GM04504 (cell line): ENCODE measurements at places on chromosomes 12 and 14.

DNA sequence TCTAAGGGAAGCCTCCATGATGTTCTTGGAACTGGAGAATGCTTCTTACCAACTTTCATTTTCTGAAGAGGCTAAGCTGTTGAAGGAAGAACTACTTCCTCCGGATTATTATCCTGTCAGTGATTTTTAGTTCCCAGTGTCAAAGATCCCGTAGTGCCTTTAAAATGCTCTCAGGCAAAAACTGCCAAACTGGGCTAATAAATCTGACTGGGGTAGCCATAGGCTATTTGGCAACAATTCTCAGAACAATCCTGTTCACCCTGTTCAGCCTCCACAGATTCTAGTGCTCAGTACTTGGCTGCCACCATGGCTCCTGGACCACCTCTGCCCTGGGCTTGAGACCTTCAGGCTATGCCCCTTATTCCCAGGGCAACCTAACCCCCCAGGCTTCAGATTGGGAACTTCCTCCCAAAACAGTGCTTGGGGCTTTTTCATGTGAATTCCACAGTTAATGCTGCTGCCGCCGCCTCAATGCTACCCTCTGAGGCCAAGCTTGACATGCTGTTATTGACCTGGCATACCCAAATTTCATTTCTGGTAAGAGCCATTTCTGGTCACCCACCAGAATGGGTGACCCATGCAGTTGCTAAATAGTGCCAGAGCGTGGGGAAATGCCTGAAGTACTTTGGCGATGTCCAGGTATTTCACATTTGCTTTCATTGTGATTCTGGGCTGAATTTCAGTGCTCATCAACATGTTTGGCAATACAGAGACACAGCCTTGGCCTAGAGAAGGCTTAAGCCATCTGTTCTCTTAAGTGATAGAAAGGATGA, 110.0 kb upstream of the ARHGAP5 start:
- DNase-seq, result no peak

GRCh38 chr14:94041551-94042346, 15.6 kb downstream of the OTUB2 start:
- DNase-seq, result peak; percentile 16

DNA sequence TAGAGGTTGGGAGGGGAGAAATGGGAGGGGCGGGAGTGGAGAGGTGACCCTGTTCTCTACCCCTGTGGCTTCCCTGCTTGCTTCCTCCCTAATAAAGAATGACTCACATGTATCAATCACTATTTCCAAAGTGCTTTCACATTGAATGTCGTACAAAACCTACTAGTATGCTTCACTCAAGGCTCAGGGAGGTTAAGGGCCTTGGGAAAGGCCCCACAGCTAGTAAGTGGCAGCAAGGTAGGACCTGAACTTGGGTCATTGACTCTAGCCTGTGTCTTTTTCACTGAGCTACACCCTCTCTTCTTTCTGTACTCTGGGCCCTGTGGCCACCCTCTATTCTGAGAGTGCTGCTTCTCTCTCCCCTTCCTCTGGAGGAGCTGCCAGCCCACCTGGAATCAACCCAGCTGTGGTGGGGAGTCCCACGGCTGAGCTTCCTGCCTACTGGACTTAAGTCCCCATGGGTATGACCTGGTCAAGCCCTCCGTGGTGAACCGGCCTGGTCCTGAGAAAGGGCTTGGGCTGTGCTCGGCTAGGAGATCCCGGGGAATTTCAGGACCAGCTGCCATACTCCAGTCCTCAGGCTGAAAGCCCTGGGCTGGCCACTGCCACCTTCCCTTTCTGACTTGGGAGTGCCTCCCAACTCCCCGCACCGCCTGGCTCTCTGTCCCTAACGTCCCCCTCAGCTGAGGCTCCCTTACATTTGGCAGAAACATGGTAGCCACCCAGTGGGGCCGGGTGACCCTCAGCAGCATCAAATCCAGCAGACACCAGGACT, 13.0 kb downstream of the SLC48A1 start:
- no peak for DNase-seq

DNA sequence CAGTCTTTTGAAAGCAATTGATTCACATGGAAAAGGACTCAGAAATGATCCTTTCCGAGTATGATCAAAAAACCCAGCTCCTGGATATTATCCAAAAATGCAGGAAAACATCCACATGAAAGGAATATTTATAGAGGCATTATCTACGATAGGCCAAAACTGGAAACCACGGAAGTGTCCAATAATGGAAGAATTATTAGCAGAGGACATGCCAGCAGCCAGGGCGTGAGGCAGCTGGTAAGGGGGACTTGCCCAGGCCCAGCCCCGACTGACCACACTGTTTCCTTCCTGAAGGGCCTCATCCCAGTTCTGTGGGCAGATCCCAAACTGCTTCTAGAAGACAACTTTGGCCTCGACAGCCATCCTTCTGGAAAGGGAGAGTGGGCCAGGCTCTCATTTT, 20.5 kb downstream of the ACTN1 start:
- DNase-seq, result no peak

GRCh38 chr12:75976913-75977312, 54.7 kb downstream of the PHLDA1 start:
- no peak for DNase-seq

DNA sequence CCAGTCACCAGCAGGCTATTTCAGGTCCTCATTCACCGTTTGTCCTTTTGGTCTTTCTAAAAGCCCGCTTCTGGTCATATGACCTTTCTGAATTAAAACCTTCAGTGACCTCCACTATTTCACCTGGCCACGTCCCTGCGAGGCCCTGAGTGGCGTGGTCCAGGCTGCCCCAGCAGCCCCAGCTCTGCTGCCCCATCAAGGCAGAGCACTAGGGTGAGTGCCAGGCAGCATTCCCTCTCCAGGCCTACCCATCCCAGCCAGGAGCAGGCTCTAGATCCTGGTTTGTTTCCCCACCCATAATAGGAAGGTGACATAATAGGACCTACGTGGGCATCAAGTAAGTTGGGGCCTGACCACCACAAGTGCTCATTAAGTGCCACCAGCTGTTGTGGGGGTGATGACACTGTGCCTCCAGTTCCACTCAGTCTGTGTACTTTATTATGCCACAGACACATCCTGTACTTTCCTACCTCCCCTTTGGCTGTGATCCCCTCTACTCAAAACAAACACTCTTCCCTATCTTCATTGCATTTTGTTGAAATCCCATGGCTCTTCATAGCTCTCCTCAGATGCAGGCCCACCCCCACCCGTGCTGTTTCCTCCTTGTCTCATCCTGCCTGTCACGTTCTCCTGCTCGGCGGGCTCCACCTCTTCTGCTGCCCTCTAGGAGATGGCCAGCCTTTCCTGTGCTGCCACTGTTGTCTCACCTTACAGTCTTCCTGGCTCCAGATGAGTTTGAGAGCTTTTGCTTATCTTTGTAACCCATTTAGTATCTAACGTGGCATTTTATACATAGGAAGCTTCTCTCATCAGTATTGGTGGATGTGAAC, 21.4 kb downstream of the CKB start:
- DNase-seq, result no peak

- no peak for DNase-seq
Measured at GRCh38 chr14:23942587-23942986, 11.0 kb upstream of the DHRS4 start.

- DNase-seq, result no peak
Measured at GRCh38 chr12:94710933-94711332, 60.6 kb upstream of the TMCC3 start.

DNA sequence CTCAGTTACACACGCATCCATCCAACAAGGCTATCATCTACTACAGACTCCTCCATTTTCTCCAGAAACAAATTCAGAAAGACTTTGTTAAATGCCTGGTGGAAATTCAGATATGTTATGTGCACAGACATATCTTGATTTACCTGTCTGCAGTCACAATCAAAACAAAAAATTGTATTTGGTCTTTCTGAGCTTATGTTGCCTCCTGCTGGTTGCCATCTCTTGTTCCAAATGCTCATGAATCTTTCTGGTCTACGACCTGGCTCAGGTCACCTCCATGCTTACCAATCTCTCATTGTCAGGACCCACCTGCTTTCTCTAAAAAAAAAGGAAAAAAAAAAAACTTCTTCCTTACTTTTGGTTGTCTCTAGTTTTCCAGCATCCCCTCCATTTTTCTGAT, 169.2 kb upstream of the PLXNC1 start:
- DNase-seq, result no peak

GRCh38 chr14:93790966-93791365, 2.7 kb upstream of the PRIMA1 start:
- DNase-seq, result no peak

GRCh38 chr12:49553512-49554088, 14.3 kb downstream of the MCRS1 start:
- no peak for DNase-seq

DNA sequence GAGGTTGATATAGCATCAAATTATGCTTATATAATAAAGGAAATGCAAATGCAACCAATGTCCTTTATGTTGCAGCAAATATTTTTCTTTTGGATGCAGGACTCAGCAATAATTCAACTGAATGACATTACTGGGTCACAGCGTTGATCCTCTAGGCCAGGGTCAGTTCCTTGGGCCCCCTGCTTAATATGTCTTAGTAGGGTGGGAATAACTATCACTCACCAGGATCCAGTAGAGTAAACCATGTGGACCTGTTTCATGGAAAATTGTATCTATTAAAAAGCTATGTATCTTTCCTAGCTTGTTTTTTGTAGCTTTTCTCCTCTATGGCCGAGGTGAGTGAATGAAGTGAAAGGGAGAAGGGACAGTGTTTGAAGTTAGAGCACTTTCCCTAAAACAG, 161.5 kb upstream of the SSTR1 start:
- DNase-seq, result no peak

DNA sequence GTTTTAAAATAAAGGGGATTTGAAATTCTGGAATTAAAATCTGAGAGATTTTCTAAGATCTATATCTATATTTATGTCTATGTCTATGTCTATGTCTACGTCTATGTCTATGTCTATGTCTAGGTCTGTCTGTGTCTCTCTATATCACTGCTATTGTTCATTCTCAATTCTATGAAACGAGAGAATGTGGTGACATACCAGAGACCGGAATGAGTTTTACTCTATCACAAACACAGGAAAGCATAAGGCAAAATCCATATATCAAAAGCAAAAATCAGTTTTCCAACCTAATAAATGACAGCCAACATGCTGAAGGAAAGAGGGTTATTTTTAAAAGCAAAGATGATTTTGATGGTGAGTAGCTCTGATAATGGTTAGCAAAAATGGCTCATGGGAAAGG, 173.1 kb downstream of the ETNK1 start:
- no peak for DNase-seq

GRCh38 chr12:91964501-91964900, 181.1 kb downstream of the BTG1 start:
- no peak for DNase-seq

DNA sequence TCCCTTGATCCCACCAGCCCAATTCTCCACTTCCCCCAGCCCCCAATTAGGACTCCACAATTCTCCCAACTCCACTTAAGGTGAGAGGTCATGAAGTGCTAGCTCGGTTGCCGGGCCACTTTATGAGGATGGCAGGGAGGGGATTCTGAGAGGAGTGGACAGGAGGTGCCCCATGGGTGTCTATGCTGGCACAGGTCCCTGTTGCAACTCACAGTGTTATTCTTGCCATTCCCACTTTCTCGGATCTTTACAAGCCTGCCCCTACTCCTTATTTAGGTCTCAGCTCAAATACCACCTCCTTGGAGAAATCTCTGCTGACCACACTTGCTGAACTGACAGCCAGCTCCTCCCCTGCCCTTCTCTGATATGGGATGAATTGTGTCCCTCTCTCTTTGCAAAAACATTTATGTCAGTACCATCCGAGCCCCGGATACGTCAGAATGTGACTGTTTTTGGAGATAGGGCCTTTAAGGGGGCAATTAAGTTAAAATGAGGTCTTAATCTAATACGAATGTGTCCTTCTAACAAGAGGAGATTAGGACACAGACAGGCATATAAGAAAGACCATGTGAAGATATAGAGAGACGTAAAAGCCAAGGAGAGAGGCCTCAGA, 4.2 kb upstream of the LGALS3 start:
- no peak for DNase-seq

DNA sequence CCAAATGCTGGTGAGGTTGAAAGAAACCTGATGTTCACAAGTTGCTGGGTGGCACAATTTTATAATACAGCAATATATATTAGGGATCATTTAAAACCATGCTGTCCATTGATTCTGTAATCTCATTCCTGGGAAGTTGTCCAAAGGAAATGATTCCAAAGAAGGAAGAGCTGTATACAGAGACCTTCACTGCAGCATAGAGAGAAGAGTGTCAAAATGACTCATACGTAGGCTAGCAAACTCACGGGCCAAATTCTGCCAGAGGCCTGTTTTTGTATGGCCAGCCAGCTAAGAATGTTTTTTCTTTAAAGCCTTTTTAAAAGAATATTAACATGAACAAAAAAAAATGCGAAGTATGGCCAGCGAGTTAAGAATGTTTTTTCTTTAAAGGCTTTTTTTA, 69.2 kb upstream of the MED13L start:
- DNase-seq, result peak; percentile 65

DNA sequence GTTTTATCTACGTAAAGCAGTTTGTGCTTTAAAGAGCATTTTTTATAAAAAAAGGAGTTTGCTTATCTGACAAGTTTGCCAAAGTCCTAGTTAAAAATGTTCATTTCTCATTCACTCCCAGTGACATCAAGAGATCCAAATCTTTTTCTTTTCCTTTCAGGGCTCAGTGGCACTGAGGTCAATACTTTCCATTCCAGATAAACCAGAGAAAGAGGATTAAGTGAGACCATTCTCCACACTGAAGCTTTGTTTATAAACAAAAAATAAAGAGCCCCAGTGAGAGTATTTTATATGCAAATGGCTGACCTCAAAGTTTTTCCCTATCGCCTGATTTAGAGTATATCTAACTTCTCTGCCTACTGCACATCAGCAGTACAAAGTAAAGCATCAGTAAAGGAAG, 199.8 kb downstream of the ALG10B start:
- no peak for DNase-seq

GRCh38 chr12:115470977-115471376, 787.0 kb upstream of the TBX3 start:
- DNase-seq, result no peak

- DNase-seq, result no peak
Measured at GRCh38 chr12:32285489-32285888, 113.9 kb upstream of the FGD4 start.

GRCh38 chr12:3042394-3042793, 34.8 kb upstream of the TSPAN9 start:
- no peak for DNase-seq

- DNase-seq, result peak; percentile 89
Measured at GRCh38 chr14:51873221-51873893, 12.9 kb downstream of the GNG2 start.
